NCI-H226 (cell line): ENCODE measurements at places on chromosomes 13 and 19.

GRCh38 chr13:36258831-36259230, 38.8 kb downstream of the CCDC169 start:
- DNase-seq: no peak

DNA sequence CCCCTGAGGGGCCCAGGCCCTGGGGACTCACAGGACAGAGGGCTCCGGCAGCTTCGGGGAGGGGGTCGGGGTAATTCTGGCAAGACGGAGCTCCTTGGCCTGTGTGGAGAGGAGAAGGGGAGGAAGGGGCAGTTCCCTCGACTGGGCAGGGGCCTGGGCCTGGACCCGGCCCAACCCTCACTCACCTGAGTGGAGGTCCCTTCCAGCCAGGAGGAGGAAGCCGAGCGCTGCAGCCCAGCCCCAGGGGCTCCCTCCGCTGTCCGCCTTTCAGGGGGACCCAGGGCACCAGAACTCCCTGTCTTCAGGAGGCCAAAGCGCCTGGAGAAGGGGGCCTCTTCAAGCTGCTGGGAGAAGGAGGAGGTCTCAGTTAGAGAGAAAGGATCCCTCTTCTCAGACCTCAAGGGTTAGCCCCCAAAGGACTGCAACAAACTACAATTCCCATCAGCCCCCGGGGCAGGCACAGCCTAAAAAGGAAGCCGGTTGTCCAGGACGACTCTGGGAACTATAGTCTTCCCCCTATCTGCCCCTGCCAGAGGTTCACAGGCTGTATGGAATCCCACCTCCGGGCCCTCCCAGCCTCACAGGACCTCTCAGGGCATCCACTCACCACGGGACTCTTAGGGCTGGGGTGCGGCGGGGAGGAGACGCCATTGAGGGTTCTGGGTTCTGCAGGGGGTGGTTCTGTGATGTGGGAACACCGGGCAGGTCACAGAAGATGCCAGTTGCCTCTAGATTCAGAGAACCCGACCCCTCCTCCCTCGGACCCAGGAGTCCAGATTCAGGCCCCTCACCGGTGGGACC, 19.8 kb downstream of the EPS8L1 start:
- no peak for DNase-seq

- no peak for DNase-seq
Observed at GRCh38 chr19:17647071-17648020, 40.8 kb downstream of the UNC13A start.

- no peak for DNase-seq
Observed at GRCh38 chr13:51058461-51059167, 52.5 kb downstream of the C13orf42 start.

DNA sequence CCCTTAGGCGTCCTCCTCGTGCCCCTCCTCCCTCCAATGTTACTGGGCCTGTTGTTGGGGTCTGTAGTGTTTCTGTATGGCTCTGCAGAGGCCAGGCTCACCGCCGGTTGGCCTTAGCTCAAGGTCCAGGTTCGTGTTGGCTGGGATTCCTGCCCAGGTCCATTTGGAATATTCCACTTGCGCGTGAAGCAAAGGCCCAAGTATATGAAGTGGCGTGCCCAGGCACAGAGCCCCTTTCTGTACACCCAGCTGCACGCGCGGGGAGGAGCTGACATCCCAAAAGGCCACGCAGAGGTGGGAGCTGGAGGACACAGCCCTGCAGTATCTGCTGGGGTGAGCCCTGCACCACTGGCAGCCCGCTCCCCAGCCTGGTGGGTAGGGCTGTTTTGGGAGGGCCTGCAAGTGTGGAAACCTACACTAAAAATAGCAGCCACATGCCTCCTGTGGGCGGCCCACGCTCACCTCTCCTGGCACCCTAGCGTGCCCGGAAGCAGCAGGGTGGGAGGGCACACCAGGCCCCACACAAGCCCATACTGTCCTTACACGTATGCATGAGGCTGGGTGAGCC, 30.2 kb downstream of the CRTC1 start:
- DNase-seq: no peak

GRCh38 chr19:1847684-1848398, 442 bp downstream of the REXO1 start:
- DNase-seq: no peak

DNA sequence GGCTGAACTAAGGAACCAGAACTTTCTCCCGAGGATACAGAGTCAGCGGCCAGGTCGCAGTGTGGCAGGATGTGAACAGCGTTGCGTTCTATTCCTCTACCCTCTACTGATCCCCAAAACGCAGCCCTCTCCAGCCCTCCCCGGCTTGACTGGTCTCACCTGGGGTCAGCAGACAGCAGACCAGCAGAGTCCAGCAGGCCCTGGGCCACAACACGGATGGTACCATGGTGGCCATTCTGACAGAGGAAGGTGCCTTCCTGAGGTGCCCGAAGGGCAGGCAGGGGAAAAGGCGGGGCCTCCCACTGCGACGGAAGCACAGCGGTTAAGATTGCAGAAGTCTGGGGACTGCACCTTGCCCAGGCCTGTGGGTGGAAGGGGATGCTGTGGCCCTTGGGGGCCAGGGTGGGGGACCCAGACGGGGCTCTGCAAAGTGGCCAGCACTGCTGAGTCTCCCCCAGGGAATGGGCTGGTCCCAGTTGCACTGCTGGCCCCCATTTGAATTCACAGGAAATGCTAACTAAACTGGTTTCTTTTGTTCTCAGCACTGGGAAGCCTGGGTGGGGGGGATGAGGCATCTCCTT, at the start of gene ICAM3:
TSS of gene ICAM3 (minus strand) at position 245 of the 581 bp plus-strand sequence. CDS start at position 235, 10 bp downstream.
- no peak for DNase-seq

- DNase-seq: peak; percentile 75
Observed at GRCh38 chr13:41060724-41061074, 610 bp upstream of the WBP4 start.

- no peak for DNase-seq
Observed at GRCh38 chr13:46173656-46174055, 8.3 kb downstream of the LCP1 start.

DNA sequence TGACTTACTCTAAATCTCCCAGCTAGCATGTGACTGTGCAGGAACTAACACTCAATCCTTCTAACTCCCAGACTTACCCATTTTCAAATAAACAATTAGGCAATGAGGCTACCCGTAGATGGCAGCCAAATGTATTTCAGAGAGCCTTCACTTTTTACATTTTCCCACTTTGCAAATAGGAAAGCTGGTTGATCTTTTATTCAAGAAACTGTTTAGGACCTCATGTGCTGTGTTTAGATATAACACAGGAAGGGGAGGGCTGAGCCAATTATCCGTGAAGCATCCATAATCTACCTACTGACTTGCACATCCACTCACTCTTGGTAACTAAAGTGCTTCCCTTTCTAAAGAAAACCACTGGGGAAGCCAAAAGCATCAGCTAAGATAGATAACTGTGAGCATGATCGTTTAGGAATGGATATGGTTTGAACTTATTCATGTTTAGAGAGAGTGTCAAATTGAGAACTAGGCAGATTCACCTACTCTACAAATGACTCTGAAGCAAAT, 33.4 kb downstream of the MBNL2 start:
- DNase-seq: no peak

- no peak for DNase-seq
Observed at GRCh38 chr13:30019648-30020626, 169.5 kb upstream of the UBL3 start.

- DNase-seq: no peak
Observed at GRCh38 chr13:111443981-111444380, 123.5 kb downstream of the TEX29 start.
